Activated CD4-positive, alpha-beta T cell treated with anti-CD3 and anti-CD28 coated beads for 24 hours (primary cell): ENCODE measurements at places on chromosomes 12 and 14.

GRCh38 chr12:116620124-116620491 is 60.9 kb downstream of the MAP1LC3B2 start:
- DNase-seq, result no peak

DNA sequence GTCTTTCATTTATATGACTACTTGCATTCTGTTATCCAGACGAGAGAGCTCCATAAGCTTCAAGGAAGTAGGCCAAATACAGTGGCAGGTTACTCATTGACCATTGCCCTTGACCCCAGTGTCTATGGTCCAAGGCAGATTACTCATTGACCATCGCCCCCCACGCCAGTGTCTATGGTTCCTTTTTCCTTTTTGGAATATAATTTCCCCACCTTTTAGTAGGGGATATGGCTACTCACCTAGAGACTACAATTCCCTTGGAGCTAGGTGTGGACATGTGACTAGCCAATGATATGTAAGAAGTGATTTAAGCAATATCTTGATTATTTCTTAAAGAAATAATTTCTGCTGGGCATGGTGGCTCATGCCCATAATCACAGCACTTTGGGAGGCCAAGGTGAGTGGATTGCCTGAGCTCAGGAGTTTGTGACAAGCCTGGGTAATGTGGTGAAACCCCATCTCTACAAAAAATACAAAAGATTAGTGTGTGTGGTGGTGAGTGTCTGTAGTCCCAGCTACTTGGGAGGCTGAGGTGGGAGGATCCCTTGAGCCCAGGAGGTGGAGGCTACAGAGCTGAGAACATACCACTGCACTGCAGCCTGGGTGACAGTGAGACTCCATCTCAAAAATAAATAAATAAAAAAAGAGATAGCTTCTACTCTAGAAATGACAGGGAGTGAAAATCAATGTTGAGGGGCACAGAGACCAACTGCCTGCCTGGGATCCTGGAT is 32.6 kb downstream of the SIX4 start:
- DNase-seq, result no peak

GRCh38 chr12:29050503-29050902 is 98.6 kb upstream of the FAR2 start:
- DNase-seq, result no peak

- DNase-seq, result no peak
These were observed 8.8 kb downstream of the EIF2B2 start for GRCh38 chr14:75011356-75011994.

GRCh38 chr14:75909630-75910029 is 72.2 kb downstream of the TGFB3 start:
- no peak for DNase-seq

- no peak for DNase-seq
These were observed 22.2 kb upstream of the CFAP54 start for GRCh38 chr12:96466939-96467751.

- no peak for DNase-seq
These were observed 287.3 kb downstream of the RAD51B start for GRCh38 chr14:68106905-68107304.

GRCh38 chr14:69500096-69500495 is 15.6 kb downstream of the PLEKHD1 start:
- DNase-seq, result no peak

DNA sequence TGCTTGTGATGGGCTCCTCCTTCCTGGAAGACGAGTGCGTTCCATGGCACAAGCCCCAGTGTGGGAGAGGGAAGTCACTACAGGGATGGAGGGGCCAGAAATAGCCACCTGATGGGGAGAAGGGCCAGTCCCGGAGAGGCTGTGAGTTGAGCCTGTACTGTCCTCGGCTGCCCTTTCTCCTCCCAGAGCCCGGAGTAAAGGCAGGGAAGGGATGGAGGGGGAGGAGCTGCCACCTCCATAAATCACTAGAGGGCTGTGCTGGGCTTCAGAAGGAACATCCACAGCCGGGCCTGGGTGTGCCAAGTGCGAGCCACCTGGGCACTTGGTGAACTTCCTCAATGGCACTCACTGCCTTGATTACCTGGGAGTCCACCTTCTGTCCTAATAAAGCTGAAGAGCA is 110.1 kb downstream of the RBM19 start:
- no peak for DNase-seq
